ENCODE measurements at places on chromosomes 16 and 17.

GRCh38 chr16:79717333-79718137 is 117.0 kb upstream of the MAF start:
- DNase-seq: no peak

- no peak for DNase-seq
These were observed 397.4 kb downstream of the CA10 start for GRCh38 chr17:51761105-51761504.

- no peak for DNase-seq
These were observed 128.8 kb downstream of the FOXL1 start for GRCh38 chr16:86707171-86707570.

DNA sequence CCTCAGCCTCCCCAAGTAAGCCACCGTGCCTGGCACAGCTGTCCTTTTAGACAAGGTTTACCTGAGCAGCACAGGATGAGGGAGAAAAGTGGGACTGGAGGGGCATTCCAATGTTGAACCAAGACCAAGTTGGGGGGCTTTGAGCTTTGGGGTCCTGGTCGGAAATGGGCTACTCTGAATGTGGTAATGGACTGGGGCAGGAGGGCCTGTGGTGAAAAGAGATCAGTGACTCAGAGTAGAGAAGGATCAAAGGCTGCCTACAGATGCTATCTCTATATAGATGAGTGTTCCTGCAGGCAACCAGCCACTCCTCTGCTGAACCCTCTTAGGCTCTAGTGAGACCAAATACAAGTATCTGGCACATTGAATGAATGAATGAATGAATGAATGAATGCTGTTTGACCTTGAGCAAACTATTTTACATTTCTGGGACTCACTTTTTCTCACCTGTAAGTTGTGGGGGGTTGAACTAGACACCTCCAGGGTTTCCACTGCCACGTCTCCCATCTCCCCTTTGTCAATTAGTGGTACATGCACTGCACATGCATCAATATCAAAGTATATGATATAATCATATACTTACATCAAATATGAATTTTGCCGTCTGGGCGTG is 26.3 kb upstream of the ETV4 start:
- DNase-seq: no peak

- no peak for DNase-seq
These were observed 24.7 kb upstream of the ICAM2 start for GRCh38 chr17:64045176-64045575.

GRCh38 chr16:28975158-28975599 is 601 bp downstream of the SPNS1 start:
- no peak for DNase-seq

- DNase-seq: no peak
These were observed 18.8 kb upstream of the MMD start for GRCh38 chr17:55440391-55440790.

DNA sequence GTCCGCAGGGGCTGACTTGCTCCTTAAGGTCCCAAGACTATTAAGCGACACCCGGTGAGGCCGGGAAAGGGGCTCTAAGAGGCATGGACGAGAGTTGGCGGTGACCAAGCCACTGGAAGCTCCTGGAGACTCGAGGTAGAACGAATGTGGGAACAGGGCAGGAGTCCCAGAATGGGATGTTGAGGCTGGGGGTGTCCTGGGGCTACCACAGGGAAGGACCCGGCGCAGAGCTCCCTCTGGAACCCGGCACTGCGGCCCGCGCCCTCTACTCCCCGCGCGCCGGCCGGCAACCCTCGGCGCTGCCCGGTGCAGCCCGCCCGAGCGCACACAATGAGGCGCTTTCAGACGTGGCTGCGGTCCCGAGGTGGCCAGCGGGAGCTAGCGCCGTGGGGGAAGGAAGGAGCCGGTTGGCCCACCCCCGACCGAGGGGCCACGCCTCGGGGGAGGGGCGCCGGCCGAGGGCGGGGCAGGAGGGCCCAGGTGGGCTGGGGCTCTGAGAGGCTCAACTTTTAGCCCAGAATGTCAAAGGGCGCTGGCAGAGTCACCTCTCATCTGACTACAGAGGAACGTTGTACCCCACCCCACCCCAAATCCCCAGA is at the start of gene CHST6:
Gene CHST6 (minus strand): TSS at position 366 of the 599 bp plus-strand sequence. CDS start 15,613 bp downstream, outside the sequence.
- no peak for DNase-seq

DNA sequence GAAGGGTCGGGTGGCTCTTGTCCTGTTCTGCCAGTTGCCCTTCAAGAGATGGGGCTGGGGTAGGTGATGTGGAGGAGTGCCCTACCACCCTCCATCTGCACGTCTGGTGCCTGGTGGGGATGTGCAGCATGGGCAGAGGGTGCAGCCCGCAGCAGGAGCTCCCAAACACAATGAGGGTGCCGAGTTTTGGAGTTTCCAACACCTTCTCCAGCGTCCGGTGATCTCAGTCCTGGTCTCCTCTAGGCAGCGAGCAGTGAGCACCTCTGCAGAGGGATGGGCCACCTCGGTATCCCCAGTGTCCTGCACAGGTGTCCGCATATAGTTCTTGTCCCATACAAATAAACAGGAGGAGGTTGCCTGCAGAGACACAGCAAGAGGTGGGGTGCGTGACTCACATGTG is 136.0 kb downstream of the ENGASE start:
- DNase-seq: no peak

DNA sequence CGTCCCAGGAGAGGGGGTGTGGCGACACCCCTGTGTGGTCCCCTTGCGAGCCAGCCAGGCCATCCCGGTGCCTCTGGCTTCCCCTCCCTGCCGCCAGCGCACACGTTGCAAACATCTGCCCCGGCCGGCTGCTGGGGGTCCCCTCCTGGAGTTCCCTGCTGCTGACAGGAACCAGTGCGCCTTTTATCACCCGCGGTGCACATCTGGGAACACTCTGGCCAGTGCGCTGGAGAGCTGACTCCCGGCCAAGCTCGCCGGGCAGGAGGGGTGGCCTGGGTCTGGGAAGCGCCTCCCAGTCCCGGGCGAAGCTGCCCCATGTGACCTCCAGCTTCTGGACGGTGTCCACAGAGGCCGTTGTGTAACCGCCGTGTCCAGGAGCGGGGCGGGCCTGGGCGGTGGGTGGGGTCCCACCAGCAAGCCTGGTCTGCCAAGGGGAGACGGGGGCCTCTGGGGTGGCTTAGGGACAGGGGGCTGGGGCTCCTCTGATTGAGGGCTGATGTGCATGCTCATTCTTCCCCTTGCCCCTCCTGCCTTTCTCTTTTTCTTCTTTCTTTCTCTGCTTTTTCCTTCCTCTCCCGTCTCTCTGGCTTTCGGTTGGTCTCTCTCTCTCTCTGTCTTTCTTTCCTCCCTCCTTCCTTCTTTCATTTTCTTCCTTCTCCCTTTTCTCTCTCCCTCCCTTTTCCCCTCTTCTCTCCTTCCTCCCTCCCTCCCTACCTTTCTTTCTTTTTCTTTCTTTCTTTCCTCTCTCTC is 25.2 kb upstream of the CIBAR2 start:
- DNase-seq: no peak

Data from GF-D8 (cell line).